ENCODE measurements at places on chromosomes 1 and 21.

DNA sequence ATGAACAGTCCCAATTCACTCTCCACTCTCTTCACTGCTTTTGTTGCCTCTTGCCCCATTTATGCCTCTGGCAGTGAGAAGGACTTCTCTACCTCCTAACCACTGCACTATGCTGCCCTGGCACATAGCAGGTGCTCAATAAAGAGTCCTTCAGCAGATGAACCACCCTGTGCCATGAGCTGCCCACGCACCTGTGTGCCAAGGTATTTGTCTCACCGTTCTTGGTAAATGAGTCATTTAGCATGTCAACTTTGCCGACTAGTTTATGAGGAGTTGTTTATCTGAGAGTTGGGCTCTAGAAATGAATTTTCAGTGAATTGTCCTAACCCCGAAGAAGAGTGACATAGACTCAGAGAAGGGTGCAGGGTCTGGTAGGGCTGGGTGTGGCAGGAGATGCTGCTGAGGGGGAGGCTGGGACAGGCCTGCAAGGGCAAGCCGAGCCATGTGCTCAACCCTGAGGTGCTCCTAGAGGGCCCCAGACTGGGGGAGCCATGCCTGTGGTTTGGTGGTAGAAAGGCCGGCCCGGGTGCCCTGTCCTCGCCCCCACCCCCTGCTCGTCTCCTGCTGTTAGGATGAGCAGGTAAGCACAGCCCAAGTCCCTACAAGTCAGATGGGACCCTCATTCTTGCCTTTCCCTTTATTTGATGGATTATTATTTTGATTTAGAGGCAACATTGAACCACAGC, 654.5 kb downstream of the MATN1 start:
- no peak for DNase-seq

- no peak for DNase-seq
Measured at GRCh38 chr1:182633657-182634281, 29.6 kb upstream of the RGS16 start.

DNA sequence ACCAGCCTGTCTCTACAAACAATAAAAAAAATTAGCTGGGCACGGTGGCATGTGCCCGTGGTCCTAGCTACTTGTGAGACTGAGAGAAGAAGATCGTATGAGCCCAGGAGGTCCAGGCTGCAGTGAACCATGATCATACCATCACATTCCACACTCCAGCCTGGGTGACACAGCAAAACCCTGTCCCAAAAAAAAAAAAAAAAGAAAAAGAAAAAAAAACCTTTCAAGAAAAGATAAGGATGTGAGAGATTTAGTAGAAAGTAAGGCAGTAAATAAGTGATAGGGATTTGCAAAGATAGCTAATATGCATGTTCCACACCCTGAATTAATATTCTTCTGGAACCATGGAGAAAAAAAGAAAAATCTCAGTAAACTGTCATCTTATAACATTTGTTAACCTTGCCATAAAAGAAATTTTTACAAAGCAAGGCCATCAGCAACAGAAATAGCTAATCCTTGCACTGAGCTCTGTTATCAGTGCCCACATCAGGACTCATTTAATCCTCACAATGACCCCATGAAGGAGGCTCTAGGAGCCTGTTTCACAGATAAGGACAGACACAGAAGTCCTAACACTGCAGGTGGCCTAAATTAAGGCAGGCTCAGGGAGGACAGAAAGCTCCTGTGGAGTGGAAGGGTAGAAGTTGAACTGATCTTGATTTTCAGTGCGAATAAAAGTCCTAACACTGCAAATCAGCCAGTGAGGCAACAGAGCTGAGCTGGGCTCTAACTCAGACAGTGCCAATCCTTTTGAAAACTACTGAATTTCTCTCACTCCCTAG, 7.6 kb downstream of the GNB1 start:
- DNase-seq: no peak

DNA sequence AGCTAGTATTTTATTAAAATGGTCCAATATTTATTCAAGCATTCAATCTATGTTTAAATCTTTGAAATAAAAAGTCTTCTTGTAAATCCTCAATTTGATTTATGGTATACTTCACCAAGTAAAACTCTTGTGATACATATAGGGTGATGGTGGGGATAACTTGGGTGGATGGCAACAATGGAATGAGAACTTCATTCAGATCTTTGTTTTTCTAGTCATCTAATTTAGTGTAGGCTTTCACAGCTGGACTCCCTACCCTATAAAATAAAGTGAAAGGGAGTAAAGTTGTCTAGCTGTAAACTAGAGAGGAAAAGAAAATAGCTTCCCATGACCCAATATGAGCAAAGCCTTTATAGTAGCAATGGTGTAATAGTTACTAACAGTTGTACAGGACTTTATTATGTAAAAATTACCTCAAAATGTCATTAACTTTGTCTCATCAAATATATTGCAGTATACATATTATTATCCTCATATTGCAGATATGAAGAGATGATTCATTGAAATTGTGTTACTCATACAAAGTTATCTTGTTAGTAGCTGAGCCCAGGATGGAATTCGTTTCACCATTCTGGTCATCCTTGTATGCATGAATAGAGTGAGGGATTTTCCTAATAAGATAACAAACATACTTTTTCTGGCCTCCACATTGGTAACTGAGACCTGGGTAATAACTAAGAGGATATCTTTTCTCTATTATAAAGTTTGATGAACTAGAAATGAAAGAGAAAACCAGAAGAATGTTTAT, 1377.7 kb upstream of the ADGRL4 start:
- DNase-seq: no peak

GRCh38 chr1:156859523-156860112, 701 bp upstream of the INSRR start:
- DNase-seq: no peak

- DNase-seq: no peak
Measured at GRCh38 chr1:107883562-107883961, 81.4 kb downstream of the VAV3 start.

- no peak for DNase-seq
Measured at GRCh38 chr1:245606157-245606725, 451.5 kb downstream of the KIF26B start.

GRCh38 chr1:160708118-160708517, 3.5 kb downstream of the CD48 start:
- no peak for DNase-seq

- no peak for DNase-seq
Measured at GRCh38 chr1:77413541-77414335, 131.9 kb downstream of the AK5 start.

DNA sequence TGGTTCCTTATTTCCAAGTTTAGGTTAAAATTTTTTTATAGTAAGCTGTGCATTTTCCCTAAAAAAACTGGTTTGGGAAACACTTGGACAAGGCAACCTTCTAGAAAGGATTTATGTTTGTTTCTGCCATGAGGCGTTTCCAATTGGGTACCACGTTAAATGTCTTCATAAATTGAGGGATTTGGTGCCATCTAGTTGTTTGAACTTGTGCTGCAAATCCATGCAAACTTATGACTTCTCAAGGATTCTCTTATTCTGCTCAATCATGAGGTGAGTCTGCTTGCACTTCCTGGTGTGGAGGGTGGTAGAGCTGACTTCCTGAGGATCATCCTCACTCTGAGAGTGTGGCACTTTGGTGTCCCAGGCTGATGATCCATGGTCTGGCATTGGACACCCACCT, 123.3 kb downstream of the PCNX2 start:
- DNase-seq: no peak

GRCh38 chr1:84550826-84551225, 23.4 kb downstream of the CTBS start:
- no peak for DNase-seq

Data from stimulated activated CD4-positive, alpha-beta T cell treated with anti-CD3 and anti-CD28 coated beads, Interleukin-1b, Interleukin-23, amount 100 ng/mL, for 24 hours (primary cell).